ENCODE measurements at places on chromosomes 13 and 19.

- DNase-seq = no peak
These were observed 576.7 kb upstream of the PCDH9 start for GRCh38 chr13:67806796-67807195.

- DNase-seq = no peak
These were observed 961.8 kb upstream of the SPRY2 start for GRCh38 chr13:81302677-81303076.

DNA sequence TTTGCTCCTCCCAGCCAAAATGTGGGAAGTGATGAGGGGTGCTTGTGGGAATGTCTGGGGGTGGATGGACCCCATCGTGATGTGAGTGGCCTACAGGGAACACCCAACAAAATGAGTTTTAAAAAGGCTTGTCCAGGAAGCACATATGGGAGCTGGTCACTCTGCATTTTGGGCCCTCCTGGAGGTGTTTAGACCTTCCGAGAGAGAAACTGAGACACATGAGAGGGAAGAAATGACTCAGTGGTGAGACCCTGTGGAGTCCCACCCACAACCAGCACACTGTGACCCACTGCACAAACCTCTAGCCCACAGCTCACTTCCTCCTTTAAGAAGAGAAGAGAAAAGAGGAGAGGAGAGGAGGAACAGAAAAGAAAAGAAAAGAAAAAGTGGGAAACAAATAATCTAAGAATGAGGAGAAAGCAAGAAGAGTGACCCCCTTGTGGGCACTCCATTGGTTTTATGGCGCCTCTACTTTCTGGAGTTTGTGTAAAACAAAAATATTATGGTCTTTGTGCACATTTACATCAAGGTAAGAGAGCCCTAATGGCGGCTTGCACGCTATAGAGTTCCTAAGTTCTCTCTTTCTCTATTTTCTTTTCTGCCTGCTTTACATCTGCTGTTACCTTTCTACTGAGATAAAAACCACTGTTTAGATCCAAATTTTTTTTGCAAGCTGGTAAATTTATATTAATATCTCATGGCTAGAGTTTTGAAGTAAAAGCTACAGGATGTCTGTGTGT is 13.3 kb upstream of the LILRB1 start:
- DNase-seq = no peak

DNA sequence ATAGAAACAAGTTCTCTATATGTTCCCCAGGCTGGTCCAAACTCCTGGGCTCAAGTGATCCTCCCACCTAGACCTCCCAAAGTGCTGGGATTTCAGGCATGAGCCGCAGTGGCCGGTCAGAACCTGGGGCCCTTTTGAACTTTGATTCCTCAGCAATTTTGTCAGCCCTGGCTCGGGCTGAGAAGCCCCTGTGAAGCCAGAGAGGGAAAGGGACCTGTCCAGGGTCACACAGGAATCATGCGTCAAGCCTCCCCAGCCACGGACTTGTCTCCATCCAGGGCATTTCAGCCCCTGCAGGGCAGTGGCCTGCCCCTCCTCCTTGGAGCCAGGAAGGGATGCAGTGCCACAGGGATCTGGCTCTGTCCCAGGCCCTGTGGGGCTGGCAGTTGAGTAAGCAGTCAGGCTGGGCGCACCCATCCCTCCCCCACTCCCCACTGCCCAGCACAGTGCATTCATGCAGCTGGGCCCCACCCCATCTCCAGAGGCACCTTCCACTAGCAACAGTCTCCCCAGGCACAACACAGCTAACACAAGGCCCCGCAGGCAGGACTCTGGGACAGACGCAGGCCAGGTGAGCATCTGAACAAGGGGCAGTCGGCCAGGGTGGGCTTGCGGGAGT is at the start of gene CAPS:
Gene CAPS (plus strand): TSS at position 516 of the 619 bp plus-strand sequence. CDS start 153 bp downstream, outside the sequence.
- no peak for DNase-seq

GRCh38 chr19:6935618-6936017 is 48.2 kb downstream of the ADGRE1 start:
- DNase-seq = no peak

- DNase-seq = no peak
These were observed 33.6 kb downstream of the NALCN start for GRCh38 chr13:101382701-101383100.

- no peak for DNase-seq
These were observed 588 bp upstream of the DPY19L3 start for GRCh38 chr19:32404933-32405430.

DNA sequence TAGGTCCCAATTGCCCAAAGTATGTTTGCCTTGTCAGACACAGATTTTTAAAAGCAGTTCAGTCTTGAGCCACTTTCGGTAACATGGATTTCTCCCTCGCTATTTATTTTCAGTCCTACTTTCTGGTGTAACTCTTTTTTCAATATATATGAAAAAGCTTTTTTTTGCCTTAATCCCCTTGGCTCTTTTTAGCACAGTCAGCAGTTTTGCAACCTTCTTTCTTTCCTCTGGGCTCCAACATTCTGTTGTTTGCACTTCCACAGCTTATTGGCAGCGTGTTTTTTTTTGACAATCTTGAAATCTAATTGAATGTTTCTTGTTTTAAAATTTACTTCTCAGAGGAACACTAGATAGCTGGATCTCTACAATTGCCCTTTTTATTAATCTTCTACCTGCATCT is 429.3 kb upstream of the NBEA start:
- no peak for DNase-seq

GRCh38 chr19:58328999-58329398 is 2.2 kb downstream of the ZSCAN22 start:
- no peak for DNase-seq

DNA sequence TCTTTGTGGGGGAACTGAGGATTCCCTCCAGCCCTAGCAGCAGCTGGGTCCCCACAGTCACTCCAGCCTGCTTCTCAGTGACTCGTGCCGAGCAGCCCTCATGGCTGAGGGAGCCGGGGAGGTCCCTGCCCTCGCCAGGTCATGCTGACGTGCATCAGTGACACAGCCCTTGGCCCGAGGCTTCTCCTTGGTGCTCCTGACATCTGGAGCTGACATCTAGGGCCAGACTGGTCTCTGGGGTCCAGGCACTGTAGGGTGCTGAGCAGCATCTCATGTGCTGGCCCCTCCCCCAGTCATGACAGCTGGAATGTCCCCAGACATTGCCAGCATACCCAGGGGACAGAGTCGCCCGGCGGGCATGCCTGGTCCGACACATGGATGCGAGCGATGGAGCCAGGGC is 14.4 kb downstream of the COMP start:
- DNase-seq = no peak

Measured in stimulated activated CD8-positive, alpha-beta memory T cell treated with anti-CD3 and anti-CD28 coated beads, Interleukin-15, amount 100 ng/mL, for 48 hours (primary cell).